Dermis microvascular lymphatic vessel endothelial cell (primary cell): ENCODE measurements at places on chromosomes 6 and 20. TPM values are rescaled to one million over a fixed set of nuclear protein-coding genes. Genes with fewer than 3 reads are reported as not detected.
A peak's percentile ranks its signal among the peaks of the same experiment; 100 is the strongest.

GRCh38 chr20:9810738-9811137 lies 28.1 kb downstream of the PAK5 start:
- DNase-seq, result no peak

DNA sequence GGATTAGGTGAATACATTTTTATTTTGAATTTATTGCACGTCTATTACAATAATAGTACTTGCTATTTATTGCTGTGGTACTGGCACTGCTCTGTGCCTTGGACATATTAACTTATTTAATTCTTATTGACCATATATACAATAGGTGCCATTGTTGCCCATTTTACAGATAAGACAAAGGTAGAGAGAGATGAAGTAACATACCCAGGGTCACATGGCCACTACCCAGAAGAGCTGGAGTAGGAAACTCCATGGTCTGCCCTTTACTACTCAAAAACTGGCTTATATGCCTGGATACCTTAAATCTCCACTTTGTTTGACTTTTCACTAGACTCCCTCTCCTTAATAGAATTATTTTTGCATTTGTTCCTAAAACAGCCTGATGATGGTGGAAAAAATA lies 67.5 kb downstream of the ADGRG6 start:
- no peak for DNase-seq

SAMD3 gene
- total RNA-seq, result not detected in 2 replicates

- no peak for DNase-seq
Observed at GRCh38 chr6:83436674-83437073, 5.8 kb upstream of the ME1 start.

GRCh38 chr6:20709451-20709850 lies 175.2 kb downstream of the CDKAL1 start:
- no peak for DNase-seq

COX4I2 gene
- total RNA-seq, result not detected in 2 replicates

DNA sequence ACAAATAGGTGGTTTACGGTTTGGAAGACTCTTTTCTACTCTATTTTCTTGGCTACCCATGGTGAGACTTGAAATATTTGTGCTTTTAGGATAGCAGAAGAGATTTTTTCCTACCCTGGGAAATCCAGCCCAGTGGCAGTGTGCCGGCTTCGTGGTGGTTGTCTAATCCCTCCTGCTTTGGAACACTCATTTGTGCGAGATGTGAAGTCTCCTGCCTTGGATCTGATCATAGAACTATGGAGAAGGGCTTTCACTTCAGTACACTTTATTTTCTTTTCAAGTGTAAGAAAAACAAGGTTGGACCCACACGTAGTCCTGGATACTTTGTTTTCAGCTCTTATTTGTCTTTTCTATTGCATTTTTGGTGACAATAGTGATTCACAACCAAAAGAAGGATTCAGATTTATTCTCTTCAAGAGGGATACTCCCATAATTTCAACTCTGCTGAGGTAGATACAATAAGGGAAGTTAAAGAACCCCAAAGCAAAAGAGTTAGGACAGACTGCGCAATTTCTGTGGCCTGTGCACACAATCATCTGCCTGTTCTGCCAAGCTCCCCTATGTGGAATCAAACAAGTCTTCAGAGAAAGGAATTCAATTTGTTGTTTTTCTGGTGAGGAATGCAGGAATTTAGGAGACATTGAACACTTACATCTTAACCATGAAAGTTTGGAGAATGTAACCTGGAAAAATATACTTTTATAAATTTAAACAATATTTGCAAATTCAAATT lies 413.2 kb downstream of the GJA1 start:
- no peak for DNase-seq

SLC32A1 gene
- total RNA-seq, result not detected in 2 replicates

DNA sequence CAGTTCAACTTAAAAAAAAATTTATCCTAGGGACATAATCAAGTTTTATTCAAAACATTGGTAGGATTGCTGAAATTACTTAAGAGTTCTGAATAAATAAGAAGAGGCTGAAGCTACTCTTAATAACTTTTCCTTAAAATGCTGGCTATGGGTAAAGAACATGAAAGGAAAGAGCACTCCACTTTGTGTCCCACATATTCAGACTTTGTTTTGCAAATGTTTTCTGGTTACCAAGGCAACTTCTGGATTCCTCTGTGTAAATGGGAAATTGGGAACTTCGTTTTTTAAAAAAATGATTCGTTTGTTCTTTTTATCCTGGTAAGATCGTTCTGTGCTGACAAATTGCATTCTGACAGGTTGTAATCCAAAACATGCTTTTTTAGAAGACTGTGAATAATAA lies 115.0 kb downstream of the KIF6 start:
- peak; percentile 10 for DNase-seq

- peak; percentile 62 for DNase-seq
Observed at GRCh38 chr6:127342946-127343808, at the start of gene ECHDC1. Gene ECHDC1, minus strand, starts transcription at chr6:127343609. Its CDS starts 12,581 bp downstream, at chr6:127331028.
